ENCODE measurements at places on chromosomes 1 and 21. TPM values are rescaled to one million over a fixed set of nuclear protein-coding genes. Genes with fewer than 3 reads are reported as not detected.

The ADAMTS5 gene
- not detected for total RNA-seq

The ADAM30 gene
- not detected for total RNA-seq

DNA sequence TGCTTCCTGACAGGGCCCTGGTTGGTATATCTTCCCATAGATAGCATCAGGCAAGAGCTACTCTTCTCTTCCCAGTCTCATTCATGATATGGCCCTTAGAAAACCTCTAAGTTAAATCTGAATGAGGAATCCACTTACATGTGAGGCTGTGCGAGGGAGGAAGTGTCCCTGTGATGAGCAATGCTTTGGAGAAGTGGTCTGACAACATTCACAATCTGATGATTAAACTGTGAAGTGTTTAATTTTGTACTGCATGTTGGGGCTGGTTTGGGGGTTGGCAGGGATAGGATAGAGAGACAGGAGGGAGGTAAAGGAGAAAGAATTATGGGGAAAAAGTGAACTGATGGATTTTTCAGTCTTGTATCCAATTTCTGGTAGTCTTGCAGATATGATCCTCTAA, 421.2 kb upstream of the DAB1 start:
- DNase-seq = no peak

The SRGAP2 gene
- 39.9 TPM for total RNA-seq

The GJA5 gene
- total RNA-seq = not detected

GRCh38 chr1:52976183-52977035, 49.3 kb downstream of the SCP2 start:
- DNase-seq = no peak

The DNALI1 gene
- total RNA-seq = not detected

The CELA2B gene
- not detected for total RNA-seq

GRCh38 chr1:7550261-7550865, 220.7 kb upstream of the VAMP3 start:
- DNase-seq = no peak

DNA sequence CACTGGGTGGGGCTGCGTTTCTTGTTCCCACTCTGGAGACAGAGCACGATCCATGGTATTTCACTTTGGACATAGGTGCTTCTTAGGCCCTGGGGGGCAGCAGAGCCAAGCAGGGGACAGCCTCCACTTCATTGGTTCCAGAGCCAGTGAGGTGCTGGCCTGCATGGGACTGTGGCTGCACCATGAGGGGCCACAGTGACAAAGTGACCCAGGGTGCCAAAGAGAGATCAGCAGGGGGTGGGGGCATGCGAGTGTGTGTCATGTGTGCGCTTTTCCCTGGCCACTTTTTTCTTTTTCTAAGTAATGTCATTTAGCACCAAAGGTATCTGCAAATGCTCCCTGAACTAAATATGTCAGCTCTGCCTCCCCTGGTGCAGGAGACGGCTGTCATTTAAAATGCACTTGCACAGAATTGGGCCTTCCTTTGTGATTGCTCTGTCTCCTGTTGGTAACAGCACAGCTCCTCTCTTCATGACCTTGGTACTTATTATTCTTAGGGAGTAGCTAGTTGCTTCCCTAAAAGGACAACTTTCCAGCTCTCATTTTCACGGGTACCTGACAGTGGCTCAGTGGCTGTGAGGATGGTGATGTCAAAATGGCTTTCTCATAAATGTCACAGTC, 75.5 kb upstream of the VAMP3 start:
- no peak for DNase-seq

DNA sequence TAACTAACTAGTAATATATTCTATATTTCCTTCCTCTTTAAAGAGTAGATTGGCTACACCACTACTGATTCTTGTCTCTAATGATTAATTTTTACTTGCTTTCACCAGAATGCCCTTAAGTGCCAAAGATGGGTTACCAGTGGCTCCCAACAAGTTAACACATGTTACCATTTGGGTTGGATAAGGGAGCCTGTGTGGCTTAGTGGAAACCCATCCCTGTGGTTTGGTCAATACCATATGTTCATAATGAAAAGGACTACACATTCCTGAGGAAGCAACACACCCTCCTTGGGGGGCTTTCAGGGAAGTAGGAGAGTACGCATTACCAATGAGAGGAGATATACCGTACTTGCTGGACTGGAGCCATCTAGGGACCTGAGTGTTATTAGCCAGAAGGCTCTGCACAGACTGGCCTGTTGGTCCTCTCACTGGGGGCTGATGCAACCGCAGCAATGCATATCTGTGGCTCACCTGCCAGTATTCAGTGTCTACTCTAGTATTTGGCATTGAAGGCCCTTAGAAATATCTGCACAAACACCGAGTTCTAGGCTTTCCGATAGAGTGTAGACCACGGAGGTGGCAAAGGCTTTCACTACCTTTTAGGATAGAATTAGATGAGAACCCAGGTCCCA, 29.3 kb upstream of the PLXNA2 start:
- DNase-seq = no peak

The IRF6 gene
- 1.2 TPM for total RNA-seq

The RBM11 gene
- 1.9 TPM for total RNA-seq

All from CD8-positive, alpha-beta memory T cell (primary cell).